Smooth muscle cell of the brain vasculature (primary cell): ENCODE measurements at places on chromosomes 12 and 14.
A peak's percentile ranks its signal among the peaks of the same experiment; 100 is the strongest.

DNA sequence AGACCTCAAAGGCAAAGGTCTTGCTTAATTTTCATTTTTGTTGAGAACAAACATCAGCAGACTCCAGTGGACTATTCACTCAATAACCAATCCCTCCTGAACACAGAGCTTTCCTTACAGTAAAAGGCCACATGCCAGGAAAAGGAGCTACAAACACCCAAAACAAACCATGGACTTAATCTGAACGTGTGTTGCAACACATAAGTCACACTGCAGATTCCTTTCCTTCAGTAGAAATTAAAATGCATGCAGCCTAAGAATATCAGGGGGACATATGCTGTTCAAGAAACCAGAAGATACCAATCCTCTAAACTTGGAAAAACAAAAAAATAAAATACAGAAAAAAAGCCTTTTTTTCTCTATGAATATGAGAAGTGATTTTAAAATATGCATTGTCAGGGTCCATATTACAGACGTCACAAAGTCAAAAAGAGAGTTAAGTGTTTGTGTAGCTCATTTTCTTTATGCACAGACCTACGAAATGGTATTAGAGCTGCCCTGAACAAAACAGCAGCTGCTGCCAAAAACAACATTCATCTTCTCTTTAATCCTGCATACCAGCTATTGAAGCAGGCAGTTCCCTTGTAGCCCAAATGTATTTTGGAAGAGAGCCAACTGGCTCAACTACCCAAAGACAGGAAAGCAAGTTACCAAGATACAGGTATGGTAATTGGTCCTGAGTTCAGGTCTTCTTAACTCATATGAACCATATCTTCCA is 26.2 kb downstream of the KITLG start:
- peak; percentile 67 for DNase-seq

GRCh38 chr14:37936971-37937370 is 270.7 kb upstream of the SSTR1 start:
- DNase-seq: no peak

GRCh38 chr12:80157645-80158044 is 58.3 kb downstream of the OTOGL start:
- no peak for DNase-seq

- no peak for DNase-seq
These were observed 314.6 kb downstream of the BCL11B start for GRCh38 chr14:98957211-98958047.

GRCh38 chr12:15770021-15770420 is 19.2 kb downstream of the EPS8 start:
- DNase-seq: no peak

- DNase-seq: no peak
These were observed 86.0 kb upstream of the SLC38A2 start for GRCh38 chr12:46458500-46459102.

- no peak for DNase-seq
These were observed 9.5 kb downstream of the SRGAP1 start for GRCh38 chr12:63853978-63854377.
